ENCODE measurements at places on chromosomes 7 and 10.

GRCh38 chr7:18405726-18406125 is 89.8 kb upstream of the HDAC9 start:
- no peak for DNase-seq

- DNase-seq = no peak
These were observed 68.4 kb downstream of the CDHR3 start for GRCh38 chr7:106031300-106032035.

DNA sequence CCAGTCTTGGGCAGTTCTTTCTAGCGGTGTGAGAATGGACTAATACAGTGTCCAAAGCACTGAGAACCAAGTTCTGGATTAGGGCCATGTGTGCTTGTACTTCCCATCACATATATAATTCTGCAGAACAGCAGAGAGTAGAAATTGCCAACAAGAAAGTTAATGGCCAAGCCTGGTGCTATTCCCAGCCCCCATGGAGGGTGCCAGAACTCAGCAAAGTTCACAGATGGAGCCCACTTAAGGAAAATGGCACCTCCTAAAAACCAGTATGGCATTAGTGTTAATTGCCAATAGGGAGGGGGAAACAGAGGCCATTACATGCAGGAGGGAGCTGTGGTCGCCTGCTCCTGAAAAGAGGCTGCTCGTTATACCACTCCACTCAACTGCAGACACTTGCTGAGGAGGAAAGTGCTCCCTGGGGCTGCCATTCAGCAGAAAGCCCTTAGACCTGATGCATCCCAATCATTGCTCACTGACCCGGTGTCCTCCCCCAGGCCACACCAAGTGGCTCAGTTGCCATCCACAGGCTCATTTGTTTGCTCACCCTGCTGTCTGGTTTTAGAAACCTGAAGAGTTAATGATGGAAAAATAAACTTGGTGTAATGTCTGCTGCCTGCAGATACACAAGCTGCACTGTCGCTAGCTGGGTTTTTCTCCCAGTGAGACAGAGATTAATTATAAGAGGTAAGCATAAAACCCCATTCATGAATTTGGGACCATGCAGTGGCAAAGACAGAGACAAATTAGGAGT is 280.6 kb downstream of the GFRA1 start:
- DNase-seq = no peak

DNA sequence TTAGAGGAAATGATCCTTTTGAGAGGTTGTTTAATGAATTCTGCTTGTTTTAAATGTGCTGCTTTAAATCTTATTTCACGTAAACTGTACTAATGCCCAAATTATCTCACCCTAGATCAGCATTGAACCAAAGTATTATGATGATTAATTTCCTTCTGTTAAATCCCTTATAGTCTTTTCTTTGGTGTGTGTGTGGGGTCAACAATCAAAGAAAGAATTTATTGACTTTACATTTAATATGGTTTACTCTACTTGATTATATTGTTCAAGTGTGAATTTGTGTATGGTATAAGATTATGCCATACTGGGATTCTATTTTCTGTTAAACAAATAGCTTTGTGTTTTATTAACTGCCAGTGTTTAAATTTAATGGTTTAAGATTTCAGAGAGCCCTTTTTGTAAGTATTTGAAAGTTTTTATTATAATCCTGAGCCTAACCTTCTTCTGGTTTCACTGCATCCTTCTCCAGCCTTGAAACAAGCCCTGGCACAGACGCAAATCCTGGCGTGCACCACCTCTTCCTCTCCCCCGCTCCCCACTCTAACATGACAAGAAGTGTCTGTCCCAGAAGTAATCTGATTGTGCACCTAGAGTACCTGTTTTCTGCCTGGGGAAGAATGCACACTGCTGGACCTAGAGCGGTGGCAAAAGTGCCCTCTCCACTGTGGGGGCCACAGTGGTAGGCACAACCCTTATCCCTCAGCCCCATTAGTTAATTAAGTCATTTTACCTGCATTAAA is 70.6 kb downstream of the KAT6B start:
- no peak for DNase-seq

DNA sequence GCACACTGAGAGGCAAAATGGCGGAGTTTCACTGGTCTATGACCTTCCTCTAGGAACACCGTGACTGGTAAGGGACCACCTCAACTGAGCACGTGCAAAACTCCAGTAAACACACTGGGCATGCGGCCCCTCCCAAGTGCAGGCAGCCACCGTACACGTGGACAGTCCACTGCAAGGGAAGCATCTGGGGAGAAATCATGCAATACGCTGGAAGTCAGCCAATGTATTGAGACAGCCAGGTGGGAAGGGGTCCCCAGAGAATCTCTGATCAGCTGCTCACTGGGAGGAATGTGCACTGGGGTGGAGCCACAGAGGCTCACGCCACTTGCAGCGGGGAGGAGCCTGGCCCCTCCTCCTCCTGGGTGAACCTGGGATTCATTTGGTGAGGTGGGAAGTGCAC is 49.3 kb downstream of the CFAP46 start:
- DNase-seq = peak; percentile 2

- no peak for DNase-seq
These were observed 146.1 kb upstream of the TMEM196 start for GRCh38 chr7:19919261-19920095.

GRCh38 chr10:17668435-17669184 is 24.7 kb downstream of the STAM start:
- no peak for DNase-seq

- no peak for DNase-seq
These were observed 222.5 kb downstream of the PHF14 start for GRCh38 chr7:11196143-11196542.

GRCh38 chr10:87763086-87763861 is 54.8 kb downstream of the ATAD1 start:
- no peak for DNase-seq

- DNase-seq = peak; percentile 27
These were observed at the start of gene SEMA3D for GRCh38 chr7:85186521-85187241. SEMA3D (minus strand) TSS chr7:85187056; CDS start chr7:85121891, 65,165 bp downstream.

DNA sequence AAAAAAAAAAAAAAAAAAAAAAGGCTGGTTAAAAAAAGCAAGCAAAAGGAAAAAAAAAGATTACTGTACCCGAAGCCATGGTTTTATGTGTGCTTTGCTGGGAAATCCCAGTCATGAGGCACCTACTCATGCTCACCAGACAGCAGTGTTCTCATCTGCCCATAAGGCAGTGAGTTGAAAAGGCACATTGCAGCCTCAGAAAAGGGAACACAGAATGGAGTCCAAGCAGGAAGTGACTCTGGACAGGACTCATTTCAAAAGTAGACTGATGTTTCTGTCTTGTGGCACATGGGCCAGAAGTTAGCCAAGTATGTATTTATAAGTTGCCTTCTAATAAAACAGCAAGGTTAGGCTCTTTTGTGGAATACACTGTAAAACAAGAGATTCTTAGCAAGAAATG is 40.2 kb downstream of the PDSS1 start:
- DNase-seq = peak; percentile 17

- no peak for DNase-seq
These were observed 146.2 kb upstream of the NFE2L3 start for GRCh38 chr7:26005683-26006410.

DNA sequence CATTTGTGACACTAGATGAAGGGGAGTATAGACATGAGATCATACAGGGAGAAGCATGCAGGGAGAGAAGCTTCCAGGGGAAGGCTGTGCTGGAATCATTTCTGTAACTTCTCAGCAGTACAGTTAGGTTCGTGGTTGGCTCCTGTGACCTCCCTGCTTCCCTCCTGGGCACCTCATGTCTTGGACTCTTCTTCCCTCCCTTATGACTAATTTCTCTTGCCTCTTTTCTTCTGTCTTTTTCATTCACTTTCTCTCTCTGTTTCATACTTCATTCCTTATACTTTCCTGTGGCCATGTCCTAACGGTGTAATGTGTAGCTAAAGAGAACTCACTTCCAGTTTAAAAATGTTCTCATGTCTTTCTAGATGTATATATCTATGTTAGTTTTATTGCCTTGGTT is 19.1 kb upstream of the HKDC1 start:
- no peak for DNase-seq

- no peak for DNase-seq
These were observed 646.2 kb downstream of the IPMK start for GRCh38 chr10:57621466-57621865.

DNA sequence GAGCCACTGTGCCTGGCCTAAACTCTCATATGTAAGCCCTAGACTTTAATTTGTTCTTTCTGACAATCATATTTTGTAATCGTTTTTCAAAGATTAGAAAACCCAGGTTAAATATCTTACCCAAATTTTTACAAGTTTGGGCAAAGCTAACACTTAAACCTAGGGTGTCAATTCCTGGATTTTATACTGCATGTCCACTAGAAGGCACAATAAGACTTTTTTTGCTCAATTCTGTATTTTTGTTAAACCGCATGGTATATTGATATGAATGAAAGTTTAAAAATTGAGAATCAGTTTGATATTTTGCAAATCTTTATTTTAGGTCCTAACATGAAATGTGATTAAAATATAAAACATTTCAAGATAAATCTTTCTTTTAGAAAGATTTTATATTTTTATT is 29.3 kb downstream of the DYNC2I1 start:
- no peak for DNase-seq

GRCh38 chr7:83267141-83267631 is 104.5 kb upstream of the PCLO start:
- no peak for DNase-seq

- no peak for DNase-seq
These were observed 133.5 kb downstream of the MTPAP start for GRCh38 chr10:30215623-30216022.

DNA sequence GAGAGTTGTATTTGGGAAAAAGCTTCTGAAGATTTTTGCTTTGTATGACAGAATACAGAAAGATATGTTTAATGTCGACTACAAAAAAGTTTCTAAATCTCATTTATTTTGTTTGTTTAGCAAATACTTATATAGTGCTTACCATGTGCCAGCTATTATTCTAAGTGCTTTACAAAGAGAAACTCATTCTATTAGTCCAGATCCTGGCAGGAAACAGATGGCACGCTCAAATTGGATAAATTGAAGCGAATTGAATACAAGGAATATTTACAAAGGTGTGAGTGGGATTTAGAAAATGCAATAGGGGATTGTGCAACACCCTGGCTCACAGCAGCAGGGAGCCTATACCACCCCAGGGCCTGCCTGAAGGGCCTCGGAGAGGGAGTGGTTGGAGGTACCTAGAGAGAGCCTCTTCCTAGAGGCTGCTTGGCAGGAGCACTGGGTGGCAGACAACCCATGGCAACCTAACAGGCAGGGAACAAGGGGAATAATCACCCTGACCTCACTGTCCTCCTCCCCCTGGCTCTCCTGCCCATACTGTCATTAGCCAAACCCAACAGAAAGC is 27.6 kb upstream of the FAM204A start:
- no peak for DNase-seq

GRCh38 chr10:51045871-51046270 is 28.4 kb upstream of the PRKG1 start:
- DNase-seq = no peak

DNA sequence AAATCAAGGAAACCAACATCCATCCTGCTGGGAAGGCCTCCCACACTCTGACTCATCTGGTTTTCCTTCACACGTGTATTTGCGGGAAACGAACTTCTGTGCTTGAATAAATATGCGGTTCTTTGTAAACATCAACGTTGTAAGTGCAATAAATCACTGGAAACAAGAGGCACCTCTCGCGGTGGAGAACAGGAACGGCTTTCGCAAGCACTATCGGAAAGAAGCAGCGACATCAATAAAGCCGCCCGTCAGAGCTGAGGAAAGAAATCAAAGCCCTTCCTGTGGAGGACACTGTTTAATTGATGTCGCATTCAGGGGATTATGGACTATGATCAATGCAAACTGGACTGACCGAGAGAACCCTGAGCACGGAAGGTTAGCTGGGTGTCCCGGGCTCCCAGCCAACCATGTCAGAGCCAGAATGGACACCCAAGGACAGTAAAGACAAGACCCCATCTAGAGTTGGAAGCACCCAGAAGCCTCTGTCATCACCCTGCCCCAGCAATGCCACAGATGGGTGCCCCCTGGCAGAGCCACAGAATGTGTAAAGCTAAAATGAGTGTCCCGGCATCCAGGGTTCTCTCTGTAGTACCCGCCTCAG is 37.6 kb downstream of the OAT start:
- DNase-seq = no peak

- DNase-seq = no peak
These were observed at the start of gene NPC1L1 for GRCh38 chr7:44541028-44541869. NPC1L1 (minus strand) TSS chr7:44541330; CDS start chr7:44541259, 71 bp downstream.

GRCh38 chr10:6207658-6208057 is 4.9 kb downstream of the PFKFB3 start:
- no peak for DNase-seq

- DNase-seq = no peak
These were observed 21.5 kb upstream of the EPHB6 start for GRCh38 chr7:142833174-142834048.

DNA sequence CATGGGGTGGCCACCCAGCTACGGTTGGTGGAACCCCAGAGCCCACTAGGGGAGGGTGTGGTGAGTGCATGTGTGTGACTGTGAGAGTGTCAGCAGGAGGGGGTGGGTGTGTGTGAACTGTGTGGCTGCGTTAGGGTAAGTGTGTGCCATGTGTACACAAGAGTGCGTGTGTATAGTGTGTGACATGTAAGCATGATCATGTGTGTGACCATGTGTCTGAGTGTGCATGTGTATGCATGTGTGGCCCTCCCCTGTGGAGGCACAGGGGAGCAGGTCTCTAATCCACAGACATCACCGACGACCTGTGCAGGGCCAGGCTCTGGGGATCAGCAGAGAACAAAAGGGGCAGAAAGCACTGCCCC is 3.5 kb upstream of the CFAP46 start:
- no peak for DNase-seq

DNA sequence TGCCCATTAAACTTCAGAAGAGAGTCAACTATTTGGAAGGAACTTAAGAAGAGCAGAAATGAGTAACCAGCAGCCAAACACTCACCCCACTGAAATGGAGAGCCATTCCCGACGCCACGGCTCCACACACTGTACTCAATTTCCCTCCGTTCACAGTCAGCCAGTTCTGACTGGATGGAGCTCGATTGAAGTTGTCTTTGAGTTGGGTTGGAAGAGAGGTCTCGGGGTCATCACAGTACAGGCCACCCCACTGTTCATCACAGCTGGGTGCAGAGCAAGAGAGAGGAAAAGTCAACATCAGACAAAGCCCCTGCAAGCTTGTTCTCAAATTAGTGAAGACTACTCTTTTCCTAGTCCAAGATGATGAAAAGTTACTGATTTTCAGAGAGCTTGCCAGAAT is 75.9 kb upstream of the SLC26A5 start:
- DNase-seq = no peak

GRCh38 chr7:86664486-86664885 is 20.8 kb downstream of the GRM3 start:
- DNase-seq = no peak

GRCh38 chr7:154646126-154647013 is 356.6 kb downstream of the PAXIP1 start:
- DNase-seq = no peak

GRCh38 chr10:86335831-86336230 is 30.8 kb downstream of the GRID1 start:
- no peak for DNase-seq

DNA sequence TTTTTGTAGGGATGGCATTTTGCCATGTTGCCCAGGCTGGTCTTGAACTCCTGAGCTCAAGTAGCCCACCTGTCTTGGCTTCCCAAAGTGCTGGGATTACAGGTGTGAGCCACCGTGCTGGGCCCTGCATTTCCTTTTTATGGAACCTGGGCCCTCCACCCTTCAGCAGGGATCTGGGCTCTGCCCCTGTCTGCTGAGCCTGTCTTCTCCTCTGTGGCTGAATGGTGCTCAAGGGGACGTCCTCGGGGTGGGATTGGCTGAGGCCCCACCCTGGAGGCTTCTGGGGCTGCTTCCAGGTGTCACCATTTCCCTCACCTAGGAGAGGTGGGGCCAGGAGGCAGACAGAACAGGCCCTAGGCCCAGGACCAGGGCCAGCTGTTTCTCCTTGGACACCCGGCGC is 18.4 kb downstream of the FAM241B start:
- no peak for DNase-seq

- no peak for DNase-seq
These were observed 136.9 kb upstream of the MAGI2 start for GRCh38 chr7:79590391-79590790.

Data from stimulated activated naive CD8-positive, alpha-beta T cell treated with anti-CD3 and anti-CD28 coated beads, Interleukin-15, amount 100 ng/mL, for 72 hours (primary cell).